H4 (cell line): ENCODE measurements at places on chromosomes 5 and 9. TPM values are rescaled to one million over a fixed set of nuclear protein-coding genes. Genes with fewer than 3 reads are reported as not detected.

- no peak for DNase-seq
These were observed 121.6 kb upstream of the KIF2A start for GRCh38 chr5:62184444-62184843.

DNA sequence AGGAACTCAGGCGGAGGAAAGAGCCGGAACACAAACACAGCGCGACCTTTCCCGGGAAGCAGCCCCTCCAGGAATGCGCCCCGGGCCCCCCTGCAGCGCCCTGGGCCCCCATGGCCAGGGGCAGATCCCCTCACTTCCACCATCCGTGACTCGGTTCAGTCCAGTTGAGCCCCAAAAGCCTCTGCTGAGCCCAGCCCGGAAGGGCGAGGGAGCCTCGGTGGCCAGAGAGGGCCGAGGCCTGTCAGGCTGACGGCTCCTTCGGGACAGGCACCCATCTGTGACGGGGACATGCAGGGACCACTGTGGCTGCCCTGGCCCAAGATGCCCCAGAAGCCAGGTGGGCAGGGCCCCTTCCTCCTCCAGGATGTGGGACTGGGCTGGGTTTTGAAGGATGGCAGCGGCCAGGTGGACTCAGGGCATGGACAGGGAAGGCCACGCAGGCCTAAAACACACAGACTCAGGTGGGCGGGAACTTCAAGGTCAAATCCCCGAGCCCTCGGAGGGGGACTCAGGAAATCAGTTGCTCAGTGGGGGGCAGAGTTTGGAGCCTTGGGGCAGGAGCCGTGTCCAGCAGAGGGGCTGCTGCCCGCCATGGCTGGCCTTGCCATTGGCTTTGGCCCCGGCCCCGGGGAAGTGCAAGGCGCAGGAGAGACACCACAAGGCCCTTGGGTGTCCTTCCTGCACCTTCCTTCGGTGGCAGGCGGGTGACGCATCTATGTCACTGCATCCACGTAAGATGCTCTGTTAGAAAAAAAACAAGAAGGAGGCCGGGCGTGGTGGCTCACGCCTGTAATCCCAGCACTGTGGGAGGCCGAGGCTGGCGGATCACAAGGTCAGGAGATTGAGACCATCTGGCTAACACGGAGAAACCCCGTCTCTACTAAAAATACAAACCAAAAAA lies 29.7 kb upstream of the ABO start:
- no peak for DNase-seq

INSL4 gene
- total RNA-seq, result not detected in 2 replicates

GABRB2 gene
- total RNA-seq, result 0.64 and 0.81 TPM in 2 replicates

DNA sequence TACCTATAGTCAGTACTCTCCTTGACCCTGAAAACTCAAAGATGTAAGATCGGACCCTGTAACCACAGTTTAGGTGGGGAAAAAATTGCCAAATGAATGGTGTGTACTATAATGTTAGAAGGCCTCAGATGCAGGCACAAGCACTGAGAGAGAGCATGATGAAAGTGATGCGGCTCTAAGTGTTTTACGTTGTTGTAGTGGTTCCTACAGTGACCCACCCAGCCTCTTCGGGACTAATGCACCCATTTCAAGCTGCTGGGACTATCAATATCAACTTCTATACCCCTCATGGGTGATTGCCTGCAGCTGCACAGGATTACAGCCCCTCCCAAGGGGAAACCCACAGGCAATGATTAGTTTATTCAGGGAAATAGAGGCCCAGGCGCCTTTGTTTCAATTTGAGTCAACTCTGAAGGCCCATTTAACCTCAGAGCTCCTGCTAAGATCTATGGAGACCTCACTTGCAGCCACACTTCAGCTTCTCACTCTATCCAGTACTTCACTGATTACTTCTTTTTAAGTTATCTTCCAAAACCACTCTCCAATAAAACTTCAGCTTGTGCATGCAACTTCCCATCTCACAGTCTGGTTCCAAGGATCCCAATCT lies 340.7 kb downstream of the NR2F1-AS1 start:
- DNase-seq, result no peak
